ENCODE measurements at places on chromosomes 1 and 21.

- no peak for DNase-seq
These were observed 27.9 kb downstream of the MORC3 start for GRCh38 chr21:36347962-36348328.

- DNase-seq, result no peak
These were observed 24.6 kb downstream of the PROX1 start for GRCh38 chr1:214012418-214012817.

- DNase-seq, result no peak
These were observed 21.8 kb downstream of the ITSN1 start for GRCh38 chr21:33664135-33664534.

DNA sequence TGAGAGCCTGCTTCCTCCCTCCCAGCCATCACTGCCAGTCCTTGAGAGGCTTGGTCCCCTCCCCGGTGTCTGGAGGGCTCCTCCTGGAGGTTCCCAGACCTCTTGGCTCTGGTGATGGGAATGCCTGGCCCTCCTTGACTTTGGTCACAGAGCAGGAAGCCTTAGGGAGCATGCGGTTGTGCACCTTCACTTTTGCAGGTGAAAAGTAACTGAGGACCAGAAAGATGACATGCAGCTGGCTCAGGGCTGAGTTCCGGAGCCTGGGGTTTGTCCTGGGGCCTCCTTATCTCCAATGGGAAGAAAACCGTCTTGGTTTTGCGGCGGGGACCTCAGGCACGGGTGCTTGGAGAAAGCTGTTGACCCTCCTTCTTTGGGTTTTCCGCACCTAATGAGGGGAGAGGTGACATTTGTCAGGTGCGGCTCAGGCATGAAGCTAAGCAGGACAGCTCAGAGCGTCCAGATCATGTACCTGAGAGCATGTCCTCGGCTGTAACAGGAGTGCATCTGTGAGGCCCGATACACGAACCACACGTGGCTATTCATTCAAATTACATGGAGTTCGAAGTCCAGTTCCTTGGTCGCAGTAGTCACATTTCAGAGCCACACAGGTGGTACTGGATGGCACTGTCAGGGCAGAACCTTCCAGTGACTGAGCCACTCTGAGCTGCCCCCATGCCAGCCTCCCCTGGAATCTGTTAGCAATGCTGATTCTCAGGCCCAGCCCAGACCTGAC, 608 bp upstream of the MX2 start:
- DNase-seq, result no peak

DNA sequence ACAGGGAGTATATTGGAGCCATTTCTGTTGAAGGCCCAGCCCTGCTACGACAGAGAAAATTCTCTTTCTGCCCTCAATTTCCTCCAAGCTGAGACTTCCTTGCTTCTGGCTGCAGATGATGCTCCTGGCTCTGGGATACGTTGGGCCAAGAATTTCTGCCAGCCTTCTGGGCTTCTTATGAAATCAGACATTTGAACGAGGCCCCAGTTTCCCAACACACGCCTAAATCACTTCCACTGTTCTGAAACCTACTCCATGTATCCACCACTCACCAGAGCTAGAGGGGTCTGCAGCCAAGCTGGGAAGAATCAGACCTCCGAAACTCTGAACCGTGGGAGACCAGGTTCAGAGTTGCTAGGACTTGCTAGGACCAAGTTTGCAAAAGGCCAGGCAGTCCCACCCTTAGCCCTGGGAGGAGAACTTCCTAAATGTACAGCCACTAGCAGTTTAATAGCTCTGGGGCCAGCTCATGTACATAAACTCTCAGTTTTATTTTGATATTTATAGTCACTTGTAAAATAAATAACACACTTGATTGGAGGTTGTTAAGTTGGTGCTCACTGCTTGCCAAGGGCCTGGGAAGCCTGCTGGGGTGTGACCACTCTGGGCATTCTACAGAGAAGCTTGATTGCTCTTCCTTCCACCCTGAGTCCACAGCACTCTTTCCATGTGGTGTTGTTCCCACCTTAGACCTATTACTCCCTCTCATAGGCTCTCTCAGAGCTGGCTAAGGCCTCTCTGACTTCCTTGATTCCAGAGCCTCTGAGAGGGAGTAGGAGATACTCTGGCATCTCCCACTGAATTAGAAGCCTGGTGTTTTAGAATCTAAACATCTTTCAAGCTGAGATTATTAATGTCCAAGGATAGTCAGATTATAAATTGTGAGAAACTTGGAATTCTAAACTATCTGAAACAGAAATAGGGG, 83.4 kb upstream of the TRABD2B start:
- DNase-seq, result peak; percentile 29

GRCh38 chr1:119075614-119076013, 64.8 kb downstream of the WARS2 start:
- DNase-seq, result no peak

DNA sequence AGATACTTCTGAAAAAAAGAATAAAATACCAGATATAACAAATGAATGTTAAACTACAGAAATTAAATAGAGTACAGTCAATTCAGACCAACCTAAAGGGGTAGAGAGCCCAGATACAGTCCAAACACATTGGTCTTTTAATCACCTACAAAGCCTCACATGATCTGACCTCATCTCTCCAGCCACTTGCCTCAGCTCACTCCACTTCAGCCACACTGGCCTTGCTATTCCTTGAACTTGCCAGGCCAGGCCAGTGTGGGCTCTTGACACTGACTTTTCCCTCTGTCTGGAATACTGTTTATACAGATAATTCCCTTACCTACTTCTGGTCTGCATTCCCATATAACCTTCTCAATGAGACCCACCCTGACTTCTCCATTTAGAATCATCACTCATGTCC, 17.0 kb upstream of the PPIE start:
- DNase-seq, result no peak

GRCh38 chr1:198056255-198056654, 100.5 kb upstream of the NEK7 start:
- DNase-seq, result no peak

GRCh38 chr1:231855926-231856325, 229.3 kb downstream of the DISC1 start:
- no peak for DNase-seq

DNA sequence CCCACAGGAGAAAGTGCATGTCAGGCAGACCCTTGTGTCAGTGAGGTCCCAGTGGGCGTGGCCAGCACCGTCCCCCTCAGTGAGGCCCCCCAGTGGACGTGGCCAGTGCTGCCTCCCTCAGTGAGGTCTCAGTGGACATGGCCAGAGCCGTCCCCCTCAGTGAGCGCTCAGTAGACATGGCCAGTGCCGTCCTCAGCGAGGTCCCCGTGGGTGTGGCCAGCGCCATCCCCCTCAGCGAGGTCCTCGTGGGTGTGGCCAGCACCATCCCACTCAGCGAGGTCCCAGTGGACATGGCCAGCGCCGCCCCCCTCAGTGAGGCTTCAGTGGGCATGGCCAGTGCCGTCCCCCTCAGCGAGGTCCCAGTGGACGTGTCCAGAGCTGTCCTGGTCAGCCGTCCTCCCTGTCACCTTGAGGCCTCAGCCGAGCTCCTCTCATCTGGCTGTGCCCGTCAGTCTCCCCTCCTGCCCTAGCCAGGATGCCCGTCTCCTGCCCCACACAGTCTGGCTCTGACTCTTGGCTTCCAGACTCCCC, 35.5 kb downstream of the PDE9A start:
- no peak for DNase-seq

DNA sequence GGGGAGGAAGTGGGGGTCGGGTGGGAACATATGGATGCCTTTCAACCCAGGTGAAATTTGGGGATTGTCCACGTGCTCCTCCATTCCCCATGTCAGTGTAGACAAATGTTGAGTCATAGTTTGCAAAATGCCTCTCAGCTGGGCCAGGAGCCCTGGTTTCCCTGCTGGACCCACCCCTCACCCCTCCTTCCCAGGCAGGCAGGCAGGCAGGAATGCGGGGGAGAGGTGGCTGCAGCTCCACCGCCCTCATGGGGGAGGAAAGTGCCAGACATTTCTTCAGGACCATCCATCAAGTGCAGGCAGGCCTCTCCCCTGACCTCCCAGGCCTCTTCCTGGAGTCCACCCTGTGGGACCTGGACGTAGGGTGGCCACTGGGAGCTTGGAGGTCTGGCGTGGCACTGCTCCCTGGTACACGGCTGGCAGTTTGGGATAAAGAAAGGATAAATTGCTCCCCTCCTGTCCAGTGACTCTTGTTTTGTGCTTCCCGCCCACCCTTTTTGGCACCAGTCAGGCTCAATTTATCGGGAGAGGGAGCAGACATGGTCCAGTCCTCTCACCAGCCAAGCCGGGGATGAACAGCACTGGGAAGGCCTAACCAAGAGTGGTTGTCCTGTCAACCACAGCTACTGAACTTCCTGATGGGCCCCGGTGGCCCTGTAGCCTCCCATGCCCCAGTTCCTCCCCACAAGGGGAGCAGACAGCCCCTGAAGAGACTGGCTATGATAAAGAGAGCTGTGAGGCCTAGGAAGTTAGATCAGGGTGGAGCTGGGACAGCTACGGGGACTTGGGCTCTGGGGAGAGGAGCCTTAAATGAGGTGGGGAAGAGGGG, 18.9 kb downstream of the NPR1 start:
- DNase-seq, result no peak

- DNase-seq, result peak; percentile 73
These were observed 64.6 kb upstream of the EFHD2 start for GRCh38 chr1:15344800-15345704.

- no peak for DNase-seq
These were observed 225.7 kb downstream of the GREM2 start for GRCh38 chr1:240385985-240386978.

- no peak for DNase-seq
These were observed 40.2 kb downstream of the FOXD2 start for GRCh38 chr1:47478090-47478489.

GRCh38 chr1:197180252-197180878, 33.9 kb upstream of the ASPM start:
- DNase-seq, result no peak

- DNase-seq, result peak; percentile 89
These were observed 1.2 kb upstream of the TRAPPC3 start for GRCh38 chr1:36150296-36151133.

GRCh38 chr1:241998412-241998921, 431 bp downstream of the MAP1LC3C start:
- DNase-seq, result no peak

DNA sequence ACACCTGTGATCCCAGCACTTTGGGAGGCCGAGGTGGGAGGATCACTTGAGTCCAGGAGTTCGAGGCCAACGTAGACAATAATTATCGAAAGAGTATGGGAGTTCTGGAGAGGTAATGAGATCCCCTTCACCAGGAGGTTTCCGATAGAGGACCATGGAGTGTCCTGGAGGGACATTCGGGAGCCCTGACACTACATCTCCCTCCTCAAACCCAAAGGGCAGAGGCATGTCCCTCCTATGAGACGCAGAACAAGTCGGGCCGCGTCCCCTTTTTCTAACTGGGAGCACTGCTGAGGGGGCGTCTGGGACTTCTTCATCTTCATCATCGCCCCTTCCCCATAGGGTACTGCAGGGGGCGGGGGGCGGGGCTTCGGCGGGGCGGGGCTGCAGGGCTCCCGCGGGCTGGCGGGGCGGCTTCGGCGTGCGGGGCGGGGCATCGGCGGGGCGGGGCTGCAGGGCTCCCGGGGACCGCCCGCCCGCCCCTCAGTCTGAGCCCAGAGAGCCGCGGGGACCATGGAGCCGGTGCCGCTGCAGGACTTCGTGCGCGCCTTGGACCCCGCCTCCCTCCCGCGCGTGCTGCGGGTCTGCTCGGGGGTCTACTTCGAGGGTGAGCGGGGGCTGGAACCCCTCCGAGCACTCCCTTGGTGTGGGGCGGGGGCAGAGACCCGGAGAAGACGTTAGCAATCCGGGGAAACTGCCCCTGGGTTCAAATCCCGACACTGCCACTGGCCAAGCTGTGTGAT, at the start of gene THEMIS2:
TSS of gene THEMIS2 (plus strand) at position 486 of the 743 bp plus-strand sequence. CDS start at position 514, 28 bp downstream.
- DNase-seq, result no peak

DNA sequence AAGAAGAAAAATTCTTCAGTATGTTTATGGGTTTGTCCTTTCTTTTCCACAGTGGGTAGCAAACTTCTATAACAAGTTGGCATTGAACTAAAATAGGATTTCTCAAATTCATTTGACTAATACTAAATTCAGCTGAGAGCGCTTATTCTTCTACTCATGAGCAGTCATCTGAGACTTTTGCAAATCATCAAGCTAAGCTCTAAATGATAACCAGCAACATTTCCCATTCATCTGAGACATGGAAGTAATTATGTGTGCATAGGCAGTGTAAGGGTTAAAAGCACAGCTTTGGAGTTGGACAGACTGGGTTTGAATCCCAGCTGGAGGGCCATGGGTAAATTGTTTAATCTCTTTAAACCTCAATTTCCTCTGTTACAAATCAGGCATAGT, 18.3 kb upstream of the CNR2 start:
- DNase-seq, result no peak

DNA sequence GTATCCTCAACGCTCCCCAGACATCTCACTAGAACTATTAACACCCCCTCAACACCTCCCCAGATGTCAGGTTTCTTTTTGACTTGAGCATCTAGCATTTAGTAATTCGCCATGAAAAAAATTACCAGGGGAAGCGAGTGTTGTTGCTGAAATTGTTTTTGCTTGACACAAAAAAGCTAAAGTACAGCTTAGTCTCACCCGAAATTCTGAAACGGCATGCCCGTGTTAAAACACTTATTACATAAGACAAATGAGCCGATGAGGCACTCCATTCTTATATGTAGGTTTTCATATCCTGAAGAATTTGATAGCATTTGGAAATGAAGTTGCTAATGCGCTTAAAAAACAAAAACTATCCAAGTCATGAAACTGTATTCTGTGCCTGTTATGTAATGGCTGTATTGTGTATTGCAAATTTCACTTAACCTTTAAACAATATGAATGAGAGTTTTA, 1.3 kb upstream of the NRIP1 start:
- no peak for DNase-seq

- no peak for DNase-seq
These were observed at the start of gene DIO1 for GRCh38 chr1:53893999-53894636. TSS of gene DIO1 (plus strand) at chr1:53894187. CDS start at chr1:53894211, 24 bp downstream.

DNA sequence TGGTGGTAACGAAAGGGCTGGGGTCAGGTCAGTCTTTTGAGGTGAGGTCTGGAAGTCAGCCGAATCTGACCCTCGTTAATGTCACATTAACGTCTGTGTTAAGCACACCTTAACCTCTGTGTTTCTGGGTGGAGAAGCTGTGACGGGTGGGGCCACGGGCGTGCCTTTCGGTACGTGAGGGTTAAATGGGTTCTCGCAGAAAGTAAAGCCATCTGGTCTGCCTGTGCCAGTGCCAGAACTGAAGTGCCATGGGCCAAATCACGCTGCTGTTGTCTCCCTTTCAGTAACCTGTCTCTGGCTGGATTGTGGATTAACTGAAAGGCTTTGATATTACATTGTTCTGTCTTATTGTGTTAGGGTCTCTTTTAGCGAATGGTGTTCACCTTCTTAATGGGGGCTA, 14.4 kb downstream of the URB2 start:
- no peak for DNase-seq

- DNase-seq, result no peak
These were observed 1.1 kb downstream of the HUNK start for GRCh38 chr21:31873696-31874599.

DNA sequence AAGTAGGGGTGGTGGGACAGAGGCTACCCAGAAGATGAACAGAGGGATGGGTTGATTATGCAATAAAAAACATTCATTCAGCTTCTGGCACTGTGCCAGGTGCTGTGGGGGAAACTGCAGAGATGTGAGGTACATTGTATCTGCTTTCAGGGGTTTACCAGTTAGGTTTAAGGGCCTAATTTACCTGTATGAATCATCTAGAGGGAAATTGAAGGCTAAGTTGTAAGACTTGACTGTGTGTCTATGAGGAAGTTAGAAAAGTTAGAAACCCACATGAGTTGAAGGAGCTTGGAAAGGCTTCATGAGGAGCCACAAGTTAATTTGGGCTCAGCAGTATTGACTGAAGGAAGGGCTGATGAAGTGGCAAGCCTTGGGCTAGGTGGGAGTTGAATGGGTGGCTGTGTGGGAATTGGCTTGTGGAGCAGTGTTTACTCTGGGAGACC, 36.7 kb upstream of the APOBEC4 start:
- no peak for DNase-seq

All from DMS79 (cell line).